ENCODE measurements at places on chromosomes 7 and 10. TPM values are rescaled to one million over a fixed set of nuclear protein-coding genes. Genes with fewer than 3 reads are reported as not detected.

ZNF727 gene
- not detected for total RNA-seq

H2BK1 gene
- not detected for total RNA-seq

SH2D4B gene
- total RNA-seq = not detected

AGMO gene
- total RNA-seq = under 0.01 TPM

ZNF398 gene
- total RNA-seq = 6.8 TPM

HYAL4 gene
- not detected for total RNA-seq

SUN3 gene
- not detected for total RNA-seq

CALCR gene
- total RNA-seq = not detected

HOGA1 gene
- total RNA-seq = 0.32 TPM

Data from smooth muscle cell of the umbilical artery (primary cell).